Fibroblast of skin of left biceps (primary cell): ENCODE measurements at places on chromosomes 11 and 22.

- no peak for DNase-seq
Measured at GRCh38 chr11:60748225-60748624, 8.4 kb upstream of the MS4A15 start.

- DNase-seq, result peak; percentile 32
Measured at GRCh38 chr11:118845369-118845768, 38.3 kb upstream of the CXCR5 start.

- DNase-seq, result no peak
Measured at GRCh38 chr11:107844041-107844440, 14.5 kb downstream of the SLC35F2 start.

- DNase-seq, result no peak
Measured at GRCh38 chr22:27311698-27312550, 489.6 kb downstream of the MN1 start.
